ENCODE measurements at places on chromosomes 12 and 14. TPM values are rescaled to one million over a fixed set of nuclear protein-coding genes. Genes with fewer than 3 reads are reported as not detected.

The GZMH gene
- total RNA-seq, result 0.65 TPM

The PSMA6 gene
- total RNA-seq, result 126 TPM

GRCh38 chr14:101065246-101065645 lies 161.7 kb upstream of the RTL1 start:
- no peak for DNase-seq
- H3K4me3 ChIP-seq, result no peak overlapping the region
- H3K27ac ChIP-seq, result no peak overlapping the region
- H3K36me3 ChIP-seq, result no peaks in the 10 kb centered on the region

- no peaks in the 10 kb centered on the region for H3K36me3 ChIP-seq
- H3K4me3 ChIP-seq, result no peak overlapping the region
- no peaks in the 10 kb centered on the region for H3K4me1 ChIP-seq
- no peak overlapping the region for H3K27ac ChIP-seq
Observed at GRCh38 chr14:80313806-80314205, 102.5 kb upstream of the DIO2 start.

GRCh38 chr12:68530965-68531364 lies 79.7 kb upstream of the RAP1B start:
- H3K36me3 ChIP-seq, result no peaks in the 10 kb centered on the region
- H3K27ac ChIP-seq, result no peak overlapping the region
- H3K4me3 ChIP-seq, result no peak overlapping the region
- H3K4me1 ChIP-seq, result peaks cover 20% of the 10 kb centered on the region

- no peaks in the 10 kb centered on the region for H3K36me3 ChIP-seq
- no peaks in the 10 kb centered on the region for H3K4me1 ChIP-seq
- H3K27ac ChIP-seq, result no peak overlapping the region
- no peak overlapping the region for H3K4me3 ChIP-seq
- DNase-seq, result no peak
Observed at GRCh38 chr12:132077322-132078100, 66.6 kb downstream of the DDX51 start.
